GM03348 (cell line): ENCODE measurements at places on chromosomes 5 and 9.

- no peak for DNase-seq
Observed at GRCh38 chr9:138060881-138061280, 183.3 kb downstream of the CACNA1B start.

DNA sequence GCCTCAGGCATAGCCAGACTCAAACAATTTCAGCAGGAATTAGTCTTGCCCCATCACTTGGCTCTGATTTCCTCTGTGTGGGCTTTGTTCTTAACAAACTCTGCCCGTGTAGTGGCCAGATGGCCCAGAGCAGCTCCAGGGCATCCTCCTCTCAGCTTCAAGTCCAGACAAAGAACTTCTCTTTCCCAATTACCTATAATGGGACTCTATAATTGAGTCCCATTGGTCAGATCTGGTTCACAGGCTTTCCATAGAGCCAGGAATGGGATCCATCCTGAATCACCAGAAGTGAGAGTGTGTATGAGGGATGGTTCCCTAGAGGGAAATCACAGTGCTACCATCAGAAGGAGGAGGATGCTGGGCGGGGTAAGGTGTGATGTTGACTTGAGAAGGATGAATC lies 515.8 kb downstream of the KIF4B start:
- DNase-seq: peak; percentile 13

GRCh38 chr5:152113401-152113800 lies 188.8 kb upstream of the GLRA1 start:
- no peak for DNase-seq

DNA sequence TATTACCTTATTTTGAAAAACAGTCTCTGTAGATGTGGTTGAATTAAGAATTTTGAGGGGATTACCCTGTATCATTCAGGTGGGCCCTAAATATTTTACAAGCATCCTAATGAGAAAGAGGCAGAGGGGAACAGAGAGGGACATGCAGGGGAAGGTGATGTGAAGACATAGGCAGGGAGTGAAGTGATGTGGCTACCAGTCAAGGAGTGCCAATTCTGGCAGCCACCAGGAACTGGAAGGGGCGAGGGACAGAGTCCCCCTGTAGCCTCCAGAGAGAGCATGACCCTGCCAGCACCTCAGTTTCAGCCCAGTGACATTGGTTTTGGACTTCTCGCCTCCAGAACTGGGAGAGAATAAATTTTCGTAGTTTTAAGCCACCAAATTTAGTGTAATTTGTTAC lies 44.1 kb downstream of the PIP5K1B start:
- no peak for DNase-seq

GRCh38 chr5:157951673-157952373 lies 92.9 kb upstream of the CLINT1 start:
- DNase-seq: no peak

- DNase-seq: no peak
Observed at GRCh38 chr5:121795511-121795910, 56.2 kb upstream of the FTMT start.

DNA sequence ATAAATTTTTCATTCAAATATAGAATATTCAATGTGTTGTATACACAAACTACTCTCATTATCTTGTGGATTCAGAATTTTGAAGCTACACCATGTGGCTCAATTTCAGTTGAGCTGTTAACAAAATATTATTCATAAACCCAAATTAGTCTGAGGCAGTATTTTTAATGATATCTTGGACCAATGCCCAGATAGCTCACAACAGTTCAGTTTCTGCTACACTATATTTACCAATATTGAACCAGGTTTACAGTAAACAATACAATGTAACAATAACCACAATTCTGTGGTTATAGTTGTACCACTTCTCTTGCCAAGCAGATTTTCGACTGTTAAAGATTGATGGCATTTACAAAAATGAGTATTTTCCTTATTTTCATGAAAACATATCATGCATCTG lies 99.9 kb downstream of the SSBP2 start:
- DNase-seq: no peak

- DNase-seq: no peak
Observed at GRCh38 chr5:174355208-174355612, 309.7 kb downstream of the NSG2 start.

- no peak for DNase-seq
Observed at GRCh38 chr5:128791312-128791711, 174.0 kb upstream of the SLC27A6 start.

DNA sequence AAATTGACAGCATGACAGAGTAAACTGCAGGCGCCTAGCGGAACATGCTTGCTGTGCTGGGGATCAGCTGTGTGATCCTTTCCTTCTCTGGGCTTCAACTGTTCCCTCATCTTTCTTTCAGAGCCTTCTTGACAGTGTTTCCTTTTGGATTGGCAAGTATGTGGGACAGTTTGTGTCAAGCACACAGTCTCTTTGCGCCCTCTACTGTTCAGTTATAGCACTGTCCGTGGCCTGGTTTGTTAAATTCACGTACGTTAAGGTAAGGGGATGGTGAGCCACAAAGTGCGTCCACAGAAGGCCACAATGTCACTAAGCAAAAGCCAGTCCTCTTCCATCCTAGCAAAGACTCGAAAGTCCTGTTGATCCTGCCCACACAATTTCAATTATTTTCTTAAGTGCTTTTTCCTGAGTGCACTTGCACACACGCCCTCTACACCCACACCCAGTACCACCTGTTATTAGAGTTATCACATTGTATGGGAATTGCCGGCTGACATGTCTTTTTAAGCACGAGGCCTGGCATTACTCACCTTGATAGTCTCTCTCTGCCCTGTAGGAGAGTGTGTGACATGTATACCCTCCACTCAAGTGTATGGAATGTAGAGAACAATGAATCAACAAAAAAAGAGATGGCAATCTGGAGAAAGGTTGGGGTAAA lies 22.5 kb upstream of the PTPN3 start:
- peak; percentile 84 for DNase-seq

- peak; percentile 92 for DNase-seq
Observed at GRCh38 chr5:172902497-172903472, 56.4 kb upstream of the RPL26L1 start.

DNA sequence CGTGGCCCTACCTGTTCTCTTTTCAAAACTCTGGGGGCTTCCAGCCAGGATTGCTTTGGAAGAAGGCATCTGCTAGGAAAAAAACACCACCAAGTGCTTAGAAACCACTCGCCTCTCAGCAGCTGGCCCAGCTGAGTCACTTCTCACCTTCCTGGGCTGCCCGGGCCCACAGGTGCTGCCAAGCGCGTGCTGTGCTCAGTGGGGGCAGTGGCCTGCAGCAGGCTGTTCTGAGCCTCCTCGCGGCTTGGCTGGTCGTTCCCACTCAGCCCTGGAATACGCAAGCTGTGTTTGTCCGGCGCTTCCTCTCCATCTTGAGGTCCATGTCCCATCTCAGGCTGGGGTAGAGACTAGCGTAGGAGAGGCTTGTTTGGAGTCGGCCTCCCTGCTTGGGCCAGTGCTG lies 102.5 kb upstream of the FCN2 start:
- no peak for DNase-seq

DNA sequence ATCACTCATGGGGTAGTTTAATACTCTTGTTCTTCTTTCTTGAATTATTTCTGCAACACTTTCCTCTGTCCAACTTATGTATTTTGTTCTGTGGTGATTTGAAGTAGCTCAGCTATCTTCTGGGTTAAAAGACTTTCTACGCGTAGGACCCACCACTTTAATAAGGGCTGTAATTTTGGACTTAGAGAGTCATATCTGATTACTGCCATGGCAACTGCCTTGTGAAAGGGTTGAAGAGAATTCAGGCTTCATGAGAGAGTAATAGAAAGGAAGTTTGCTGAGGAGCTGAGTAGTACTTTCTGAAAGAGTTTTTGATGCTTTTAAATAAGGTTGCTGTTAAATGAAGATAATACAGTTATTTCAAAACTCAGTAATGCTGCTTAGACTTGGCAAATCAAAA lies 89.5 kb downstream of the TLE4 start:
- no peak for DNase-seq

- peak; percentile 90 for DNase-seq
Observed at GRCh38 chr9:121556580-121556979, 56.9 kb upstream of the GGTA1 start.

- peak; percentile 73 for DNase-seq
Observed at GRCh38 chr5:53023969-53024368, 34.8 kb downstream of the ITGA2 start.
